Effector CD4-positive, alpha-beta T cell (primary cell): ENCODE measurements at places on chromosomes 6 and 20.
A peak's percentile ranks its signal among the peaks of the same experiment; 100 is the strongest.

GRCh38 chr6:95133578-95133977 is 443.8 kb upstream of the MANEA start:
- no peak for DNase-seq

DNA sequence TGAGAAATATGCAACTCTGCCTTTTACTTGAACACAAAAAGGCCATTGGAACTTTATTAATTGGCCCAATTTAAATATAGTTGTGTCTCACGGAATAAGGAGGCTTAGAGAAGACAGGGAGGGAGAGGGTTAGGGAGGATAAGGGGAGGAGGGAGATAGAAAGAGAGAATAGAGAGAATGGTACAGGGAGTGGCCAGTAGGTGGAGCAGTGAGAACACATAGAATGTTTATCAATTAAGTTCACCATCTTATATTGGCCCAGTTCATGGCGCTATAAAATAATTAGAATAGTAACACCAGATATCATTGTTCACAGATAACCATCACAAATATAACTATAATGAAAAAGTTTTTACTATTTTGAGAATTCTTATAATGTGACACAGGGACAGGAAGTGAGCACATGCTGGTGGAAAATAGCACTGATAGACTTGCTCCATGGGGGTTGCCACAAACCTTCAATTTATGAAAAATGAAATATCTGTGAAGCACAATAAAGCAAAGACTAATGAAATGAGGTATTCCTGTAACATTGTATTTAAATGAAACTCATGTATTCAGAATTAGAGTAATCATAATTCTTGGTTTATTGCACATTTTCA is 374.1 kb upstream of the MANEA start:
- no peak for DNase-seq

- no peak for DNase-seq
Measured at GRCh38 chr20:48149902-48150301, 364.6 kb upstream of the SULF2 start.

GRCh38 chr20:17617212-17617867 is 47.5 kb downstream of the DSTN start:
- DNase-seq, result peak; percentile 34

DNA sequence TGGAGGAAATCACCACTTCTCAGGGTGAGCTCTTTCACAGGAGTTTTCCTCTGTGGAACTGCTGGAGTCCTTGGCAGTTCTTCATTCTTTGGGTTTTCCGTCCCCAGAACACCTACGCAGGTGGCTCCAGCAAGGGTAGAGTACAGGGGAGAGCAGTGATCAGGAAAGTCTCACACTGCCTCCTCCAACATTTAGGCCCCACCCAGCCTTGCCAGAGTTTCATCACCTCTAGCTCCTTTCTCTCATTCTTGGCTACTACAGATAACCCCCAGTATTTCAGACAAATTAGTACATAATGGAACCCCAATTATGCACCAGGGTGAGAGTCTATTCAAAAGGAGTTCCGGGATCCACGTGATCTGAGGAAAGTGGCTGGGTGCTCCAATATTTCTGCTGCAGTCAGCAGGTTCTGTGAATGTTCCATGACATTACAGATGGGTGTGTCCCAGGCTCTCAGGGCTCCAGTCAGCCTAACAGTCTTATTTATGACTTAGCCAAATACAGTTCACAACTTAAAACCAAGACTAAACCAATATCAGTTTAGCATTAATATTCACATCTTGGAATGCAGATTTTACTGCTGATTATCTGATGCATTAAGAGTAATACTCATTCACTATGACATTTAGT is 44.6 kb downstream of the GPR63 start:
- DNase-seq, result no peak

GRCh38 chr6:169371344-169372127 is 117.9 kb upstream of the THBS2 start:
- DNase-seq, result no peak

GRCh38 chr20:57205606-57206219 is 60.7 kb downstream of the BMP7 start:
- DNase-seq, result no peak

- no peak for DNase-seq
Measured at GRCh38 chr6:56794421-56794820, 151.7 kb upstream of the DST start.

DNA sequence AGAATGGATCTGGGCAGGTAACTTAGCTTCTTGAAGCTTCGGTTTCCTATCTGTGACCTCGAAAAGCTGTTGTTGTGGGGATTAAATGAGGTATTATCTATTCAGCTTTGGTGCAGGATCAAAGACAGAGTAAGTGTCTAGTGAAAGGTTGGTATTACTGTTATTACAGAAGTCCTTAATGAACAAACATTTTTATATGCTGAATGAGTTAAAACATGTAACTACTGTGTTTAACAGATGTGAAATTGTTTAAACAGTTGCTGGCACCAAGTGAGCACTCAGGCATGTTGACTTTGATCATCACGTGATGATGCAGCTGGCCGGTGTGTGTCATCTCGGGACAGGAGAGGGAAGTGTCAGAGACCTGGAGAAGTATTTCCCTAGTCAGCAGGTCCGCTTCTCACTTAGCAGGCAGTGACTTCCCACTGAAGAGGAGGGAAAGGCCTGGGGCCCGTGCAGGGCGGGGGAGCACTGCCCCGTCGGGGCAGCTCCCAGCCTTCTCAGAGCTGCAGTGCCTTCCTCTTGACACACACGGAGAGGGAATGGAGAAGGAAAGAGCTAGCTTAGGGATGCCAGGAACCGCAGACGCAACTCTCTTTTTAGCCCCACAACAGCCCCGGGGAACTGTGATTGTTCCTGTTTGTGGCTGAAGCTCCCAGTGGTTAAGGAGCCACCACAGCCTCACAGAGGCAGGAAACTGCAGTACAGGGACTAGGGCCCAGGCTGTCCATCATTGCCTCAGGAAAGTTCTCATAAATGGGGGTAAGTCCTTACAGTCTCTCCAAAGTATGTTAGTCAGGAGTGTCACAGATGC is 18.0 kb downstream of the TUBB2A start:
- no peak for DNase-seq

DNA sequence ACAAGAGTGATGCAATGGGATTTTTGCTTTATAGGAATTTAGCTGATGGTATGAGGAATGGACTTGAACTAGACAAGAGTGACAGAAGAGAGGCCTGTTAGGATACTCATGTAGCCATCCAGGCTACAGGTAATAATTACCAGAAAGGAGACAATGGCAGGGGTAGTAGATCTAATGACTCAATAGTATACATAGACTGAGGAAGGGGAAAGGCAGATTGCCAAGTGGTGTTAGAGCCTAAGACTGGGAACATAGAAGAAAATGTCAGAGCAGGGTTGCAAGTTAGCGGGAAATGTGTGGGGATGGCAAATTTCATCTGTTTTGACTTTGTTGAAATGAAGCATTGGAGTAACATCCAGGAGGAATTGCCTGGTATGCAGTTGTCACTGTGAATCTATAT is 295.6 kb downstream of the UTRN start:
- DNase-seq, result no peak

GRCh38 chr6:34981951-34982350 is 92.9 kb downstream of the ANKS1A start:
- no peak for DNase-seq

- DNase-seq, result no peak
Measured at GRCh38 chr6:3045777-3046176, 22.5 kb upstream of the RIPK1 start.

- DNase-seq, result no peak
Measured at GRCh38 chr6:49849213-49849907, 17.0 kb downstream of the CRISP1 start.

DNA sequence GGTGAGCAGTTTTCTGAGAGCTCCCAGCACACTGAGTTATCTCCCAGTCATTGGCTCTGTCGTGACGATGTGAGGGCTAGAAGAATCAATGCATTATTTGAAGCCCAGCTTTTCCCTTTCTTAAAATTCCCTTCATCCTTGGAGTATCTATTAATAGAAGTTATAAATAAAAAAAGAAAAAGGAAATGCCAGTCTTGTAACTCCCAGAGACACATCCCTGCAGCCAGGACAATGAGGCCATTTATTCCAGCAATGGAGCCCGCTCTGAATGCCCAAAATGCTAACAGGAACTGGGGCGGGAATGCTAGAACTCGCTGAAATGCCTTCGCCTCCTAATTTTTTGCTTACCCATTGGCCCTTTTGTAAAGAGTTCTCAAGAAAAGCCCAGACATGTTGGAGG is 305.8 kb downstream of the TFAP2C start:
- DNase-seq, result no peak

DNA sequence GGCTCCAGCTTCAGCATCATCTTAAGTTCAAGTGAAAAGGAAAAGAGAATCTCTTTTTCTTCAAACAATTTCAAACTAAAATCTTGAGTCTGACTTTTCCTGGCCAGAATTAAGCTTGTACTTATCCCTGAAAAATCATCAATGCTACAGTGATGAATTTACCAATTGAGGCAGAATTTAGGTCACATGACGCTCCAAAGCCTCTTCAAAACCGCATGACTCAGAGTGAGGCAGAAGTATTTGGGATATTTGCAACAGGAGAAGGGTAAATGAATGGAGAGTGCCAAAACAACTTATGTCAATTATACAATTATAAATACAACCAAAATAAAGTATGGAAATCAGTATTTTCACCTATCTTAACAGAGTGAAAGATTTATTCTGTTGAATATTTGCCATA is 515.5 kb downstream of the COL12A1 start:
- no peak for DNase-seq

- no peak for DNase-seq
Measured at GRCh38 chr6:32194388-32194787, 1.9 kb upstream of the GPSM3 start.

- no peak for DNase-seq
Measured at GRCh38 chr6:105204768-105205167, 25.0 kb upstream of the POPDC3 start.

DNA sequence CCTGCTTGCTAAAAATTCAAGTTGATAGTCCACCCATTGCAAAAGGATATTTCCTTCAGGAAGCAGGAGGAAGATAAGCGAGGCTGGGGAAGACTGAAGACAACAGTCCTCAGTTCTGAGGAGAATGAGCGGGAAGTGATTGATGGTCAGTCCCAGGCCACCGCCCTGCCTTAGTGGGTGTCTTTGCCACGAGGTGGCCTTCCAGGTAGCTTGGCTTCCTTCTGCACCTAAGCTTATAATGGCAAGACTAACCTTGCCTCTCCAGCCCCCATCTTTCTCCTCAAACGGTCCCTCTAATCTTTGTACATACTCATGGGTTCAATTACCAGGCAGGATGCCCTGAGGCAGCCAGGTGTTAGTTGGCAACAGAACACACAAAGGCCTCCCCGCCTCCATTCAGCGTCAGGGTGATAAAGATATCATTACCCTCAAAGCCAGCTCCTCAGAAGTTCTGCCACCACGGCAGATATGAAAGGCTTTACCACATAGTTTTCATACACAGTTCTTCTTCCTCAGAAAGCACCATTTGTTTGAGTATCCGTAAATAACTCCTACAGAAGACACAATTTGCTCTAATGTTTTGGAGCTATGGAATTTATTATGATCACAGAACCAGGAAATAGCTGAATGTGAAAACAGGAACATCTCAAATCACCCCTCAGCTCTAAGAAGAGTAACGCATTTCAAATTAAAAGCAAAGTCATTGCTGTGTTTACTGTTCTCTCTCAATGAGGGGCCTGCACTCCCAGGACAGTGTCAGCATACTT is 249.4 kb downstream of the ATXN1 start:
- peak; percentile 47 for DNase-seq

DNA sequence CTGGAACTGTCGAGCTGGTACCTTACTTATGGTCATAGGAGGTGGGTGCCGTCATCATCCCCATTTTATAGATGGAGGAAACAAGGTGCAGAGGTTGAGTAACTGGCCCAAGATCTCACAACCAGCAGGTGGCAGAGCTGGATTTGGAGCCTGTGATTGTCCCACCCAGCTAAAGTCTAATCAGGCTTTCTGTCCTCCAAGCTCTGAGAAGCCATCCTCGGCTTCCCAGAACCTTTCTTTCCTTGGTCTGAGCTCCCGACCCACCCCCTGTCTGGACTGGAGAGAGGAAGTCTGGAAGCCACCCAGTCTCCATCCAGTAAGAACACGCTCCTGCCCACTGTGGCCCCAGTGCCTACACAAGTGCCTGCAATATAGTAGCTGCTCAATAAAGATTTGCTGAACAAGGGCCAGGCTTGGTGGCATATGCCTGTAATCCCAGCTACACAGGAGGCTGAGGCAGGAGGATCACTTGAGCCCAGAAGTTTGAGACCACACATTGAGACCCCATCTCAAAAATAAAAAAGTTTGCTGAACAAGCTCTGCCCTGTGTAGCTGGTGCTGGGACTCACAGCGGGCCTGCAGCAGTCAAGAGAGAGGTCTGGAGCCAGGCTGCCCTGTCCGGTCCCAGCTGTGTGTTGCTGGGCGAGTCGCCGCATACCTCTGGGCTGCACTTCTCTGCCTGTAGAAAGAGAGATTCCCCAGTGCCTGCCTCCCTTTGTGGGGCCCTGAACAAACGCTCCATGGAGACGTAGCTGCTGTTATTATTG is 32.5 kb upstream of the DLGAP4 start:
- DNase-seq, result no peak

GRCh38 chr6:110415086-110415916 is at the start of gene DDO:
Gene DDO, minus strand, starts transcription at chr6:110415575. Its CDS starts 2,113 bp downstream, at chr6:110413462.
- DNase-seq, result no peak

DNA sequence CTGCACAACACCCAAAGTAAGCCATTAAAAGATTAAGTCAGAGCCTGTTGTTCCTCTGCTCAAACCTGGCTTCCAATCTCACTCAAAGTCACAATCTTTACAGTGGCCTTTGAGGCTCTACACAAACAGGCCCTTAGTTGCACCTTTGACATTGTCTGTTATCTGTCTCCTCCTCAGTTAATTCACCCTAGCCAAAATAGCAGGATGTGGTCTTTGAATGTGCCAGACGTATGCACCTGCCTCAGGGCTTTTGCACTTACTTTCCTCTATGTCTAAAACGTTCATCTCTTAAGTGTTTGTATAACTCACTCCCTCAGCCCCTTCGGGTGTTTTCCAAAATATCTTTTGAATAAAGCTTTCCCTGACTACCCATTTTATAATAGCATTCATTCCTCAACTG is 107.7 kb downstream of the EYA4 start:
- no peak for DNase-seq
